Frontal cortex (tissue), 4 donors: ENCODE measurements at places on chromosomes 16 and 17.

- DNase-seq, result no peak
These were observed 20.8 kb upstream of the RNPS1 start for GRCh38 chr16:2288726-2289125.

GRCh38 chr17:14304773-14305517, 4.1 kb downstream of the HS3ST3B1 start:
- DNase-seq, result no peak

GRCh38 chr17:66474806-66475497, 172.5 kb downstream of the PRKCA start:
- DNase-seq, result no peak

- no peak for DNase-seq
These were observed 32.0 kb upstream of the PLLP start for GRCh38 chr16:57316390-57317017.

- no peak for DNase-seq
These were observed 724 bp downstream of the MVP start for GRCh38 chr16:29820730-29821642.

DNA sequence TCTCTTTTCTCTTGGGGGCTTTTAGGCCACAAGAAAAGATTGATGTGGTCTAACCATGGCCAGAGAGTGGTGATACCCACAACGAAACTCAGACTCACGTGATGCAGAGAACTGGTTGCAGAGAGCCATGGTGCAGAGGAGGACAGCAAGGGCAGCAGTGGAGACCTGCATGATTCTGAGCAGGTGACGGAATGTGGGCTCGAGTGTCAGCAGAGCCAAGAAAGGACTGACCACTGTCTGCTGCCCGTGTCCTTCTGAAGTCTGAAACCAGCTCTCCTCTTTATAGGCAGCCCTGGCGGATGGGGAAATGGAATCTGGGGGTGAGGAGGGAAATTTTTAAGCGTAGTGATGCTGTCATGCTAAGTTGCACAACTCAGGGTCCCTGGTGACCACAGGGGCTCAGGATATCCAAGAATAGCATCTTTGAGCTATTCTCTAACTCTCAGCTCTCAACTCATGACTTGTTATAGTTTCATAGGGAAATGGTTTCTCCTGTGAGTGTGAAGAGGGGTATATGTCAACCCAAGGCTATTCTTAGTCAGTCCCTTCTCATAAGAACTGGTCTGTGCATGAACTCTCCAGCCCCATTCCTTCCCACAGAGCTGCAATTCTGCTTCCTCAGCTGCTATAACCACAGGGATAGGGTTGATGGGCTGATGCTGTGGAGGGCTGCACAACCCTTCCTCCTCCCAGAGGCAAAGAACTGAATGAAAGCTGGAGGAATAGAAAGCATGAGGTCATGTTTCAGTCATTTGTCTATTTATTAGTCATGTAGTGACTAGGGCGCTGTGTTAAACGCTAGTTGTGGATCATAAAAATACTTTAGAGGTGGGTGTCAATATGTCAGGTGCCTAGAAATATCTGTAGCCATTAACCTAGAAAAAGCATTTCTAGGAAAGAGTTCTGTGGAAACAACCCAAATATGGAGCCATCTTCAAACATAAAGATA, at the start of gene CCL3:
Gene CCL3, minus strand, starts transcription at position 256 of the 949 bp plus-strand sequence. Its CDS starts 85 bp downstream, at position 171.
- no peak for DNase-seq

GRCh38 chr17:10622617-10623485, 34.3 kb downstream of the MYH3 start:
- no peak for DNase-seq

DNA sequence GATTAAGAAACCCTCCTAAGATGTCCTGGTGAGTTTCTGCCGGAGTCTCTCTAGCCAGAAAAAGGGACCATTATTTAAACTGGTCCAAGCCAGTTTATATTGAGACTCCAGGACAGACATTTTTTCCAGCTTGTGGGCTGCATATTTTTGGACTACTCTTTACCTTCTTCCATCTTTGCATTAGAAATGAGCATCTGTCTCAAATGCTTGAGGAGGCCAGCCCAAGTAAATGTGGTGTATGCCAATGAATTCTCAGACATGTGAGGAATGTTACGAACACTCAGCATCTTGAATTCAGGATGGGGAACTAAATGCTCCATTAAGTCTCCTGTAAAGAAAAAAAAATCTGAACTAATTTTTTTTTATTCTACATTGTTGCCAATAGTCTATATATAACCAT, 18.4 kb downstream of the TUBD1 start:
- no peak for DNase-seq

GRCh38 chr16:30470170-30470512, 2.4 kb upstream of the ITGAL start:
- DNase-seq, result no peak

DNA sequence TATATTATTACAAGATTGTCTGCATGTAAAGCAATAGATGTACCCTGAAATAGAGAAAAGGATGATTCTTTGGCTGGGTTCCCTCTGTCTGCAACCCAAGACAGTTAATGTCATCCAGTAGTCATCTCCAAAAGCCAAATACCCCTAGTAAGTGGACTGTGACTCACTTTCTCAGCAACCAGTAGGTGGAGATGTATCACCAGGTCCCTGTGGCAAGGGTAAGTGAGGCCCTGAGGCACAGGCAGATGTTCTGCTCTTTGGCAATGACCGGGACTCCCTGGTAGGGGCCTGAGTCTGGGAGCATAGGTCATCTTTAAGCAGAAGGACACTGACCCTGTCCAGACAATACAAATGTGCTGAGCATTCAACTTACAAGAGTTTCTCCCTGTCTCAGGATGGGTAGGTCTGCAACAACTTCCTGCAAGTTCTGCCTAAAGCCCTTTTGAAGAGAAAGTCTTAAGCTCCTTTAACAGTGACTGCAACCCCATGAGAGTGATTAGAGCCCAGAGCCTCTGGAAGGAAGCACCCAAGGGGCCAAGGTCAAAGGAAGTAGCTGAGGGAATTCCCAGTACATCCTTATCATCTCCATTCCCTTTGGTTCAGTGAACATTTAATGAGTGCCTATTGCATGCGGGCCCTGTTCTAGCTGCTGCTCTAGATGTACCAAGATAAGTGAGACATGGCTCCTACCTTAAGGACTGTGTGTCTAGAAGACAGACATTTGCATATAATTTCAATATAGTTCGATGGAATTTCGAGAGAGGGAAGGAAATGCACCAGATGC, 31.9 kb downstream of the PMP22 start:
- no peak for DNase-seq

GRCh38 chr16:2904100-2904921, 7.4 kb upstream of the FLYWCH1 start:
- DNase-seq, result peak; percentile 84

DNA sequence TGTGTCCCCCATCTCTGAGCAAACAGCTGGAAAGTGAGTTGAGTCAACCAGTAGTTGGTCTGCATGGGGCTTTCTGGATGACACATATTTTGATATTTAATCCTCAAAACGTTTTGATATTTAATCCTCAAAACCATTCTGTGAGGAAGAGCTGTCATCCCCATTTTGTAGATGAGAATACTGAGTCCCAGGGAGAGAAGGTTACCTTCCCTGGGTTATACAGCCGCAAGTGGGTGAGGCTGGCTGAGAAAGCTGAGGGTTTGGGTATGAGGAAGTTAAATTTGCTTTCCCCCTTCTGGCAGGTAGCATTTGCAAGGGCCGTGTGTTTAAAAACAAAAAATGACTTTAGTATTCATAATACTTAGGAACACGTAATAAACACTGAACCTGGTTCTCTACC, 447.2 kb downstream of the XYLT1 start:
- DNase-seq, result no peak

DNA sequence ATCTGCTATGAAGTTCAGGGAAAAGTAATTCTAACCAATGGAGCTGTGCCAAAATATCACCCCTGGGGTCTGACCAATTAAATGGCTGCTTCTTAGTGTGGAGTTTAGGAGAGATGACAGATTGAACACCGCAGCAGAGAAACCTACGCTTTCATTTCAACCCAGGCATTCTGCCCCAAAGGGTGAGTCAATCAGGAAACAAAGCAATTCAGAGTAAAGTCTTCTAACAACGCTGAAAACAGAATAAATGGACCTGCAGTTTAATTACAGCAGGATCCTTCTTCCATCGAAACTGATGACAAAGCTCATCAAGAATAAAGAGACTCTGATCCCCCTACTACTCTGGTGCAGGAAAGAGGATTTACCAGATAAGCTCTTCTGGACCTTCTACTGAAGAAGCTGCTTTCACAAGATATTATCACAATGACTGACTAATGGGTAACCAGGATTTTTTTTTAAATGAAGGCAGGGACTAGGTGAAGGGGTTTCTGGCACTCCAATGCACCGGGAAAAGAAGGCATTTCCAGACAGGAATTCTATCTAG, 16.7 kb downstream of the RFFL start:
- no peak for DNase-seq

DNA sequence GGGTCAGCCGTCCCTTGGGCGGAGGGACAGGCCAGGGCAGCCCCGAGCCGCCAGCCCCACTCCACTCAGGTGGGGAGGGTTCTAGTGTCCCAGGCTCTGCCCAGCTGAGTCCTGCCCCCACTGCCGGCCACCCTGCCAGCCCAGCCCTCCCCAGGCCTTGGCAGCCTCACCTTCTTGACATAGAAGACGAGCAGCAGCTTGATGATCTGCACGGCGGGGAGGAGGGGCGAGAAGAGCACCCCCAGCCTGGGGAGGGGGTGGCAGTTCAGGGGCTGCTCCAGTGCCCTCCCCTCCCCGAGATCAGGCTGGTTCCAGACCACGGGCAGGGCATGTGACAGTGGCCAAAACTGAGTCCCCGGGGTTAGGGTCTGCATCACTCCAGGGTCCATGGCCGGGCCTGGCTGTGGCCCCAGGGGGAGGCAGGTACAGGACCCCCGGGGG, 9.7 kb downstream of the TMC6 start:
- no peak for DNase-seq

DNA sequence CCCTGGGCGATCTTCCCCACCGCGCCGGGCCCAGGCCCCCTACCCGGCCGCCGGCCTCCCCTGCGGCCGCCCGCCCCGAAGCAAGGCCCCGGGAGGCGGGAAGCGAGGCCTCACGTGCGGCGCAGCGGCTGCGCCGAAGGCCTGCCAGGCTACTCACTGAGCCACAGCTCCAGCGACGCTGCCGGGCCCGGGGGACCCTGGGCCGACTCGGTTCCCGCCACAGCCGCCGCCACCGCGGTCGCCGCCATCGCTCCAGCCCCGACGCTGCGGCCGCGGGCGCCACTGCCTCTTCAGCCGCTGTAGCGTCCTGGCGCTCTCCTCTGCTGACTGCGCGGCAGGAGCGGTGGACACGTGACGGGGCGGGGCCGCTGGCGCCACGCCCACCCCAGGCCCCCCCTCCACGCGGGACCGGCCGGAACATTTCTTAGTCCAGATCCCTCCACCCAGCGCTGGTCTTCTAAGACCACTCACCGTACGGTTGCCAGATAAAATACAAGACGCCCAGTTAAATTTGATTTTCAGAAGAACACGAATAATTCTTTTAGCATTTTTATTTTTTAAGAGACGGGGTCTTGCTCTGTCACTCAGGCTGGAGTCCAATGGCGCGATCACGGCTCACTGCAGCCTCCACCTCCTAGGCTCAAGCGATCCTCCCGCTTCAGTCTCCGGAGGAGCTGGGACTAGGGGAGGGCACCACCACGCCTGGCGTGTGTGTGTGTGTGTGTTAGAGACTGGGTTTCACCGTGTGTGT, at the start of gene GGA2:
Gene GGA2, minus strand, starts transcription at position 331 of the 751 bp plus-strand sequence. Its CDS starts 83 bp downstream, at position 248.
- peak; percentile 90 for DNase-seq

- DNase-seq, result no peak
These were observed 2.8 kb downstream of the MYCBPAP start for GRCh38 chr17:50511058-50511457.

DNA sequence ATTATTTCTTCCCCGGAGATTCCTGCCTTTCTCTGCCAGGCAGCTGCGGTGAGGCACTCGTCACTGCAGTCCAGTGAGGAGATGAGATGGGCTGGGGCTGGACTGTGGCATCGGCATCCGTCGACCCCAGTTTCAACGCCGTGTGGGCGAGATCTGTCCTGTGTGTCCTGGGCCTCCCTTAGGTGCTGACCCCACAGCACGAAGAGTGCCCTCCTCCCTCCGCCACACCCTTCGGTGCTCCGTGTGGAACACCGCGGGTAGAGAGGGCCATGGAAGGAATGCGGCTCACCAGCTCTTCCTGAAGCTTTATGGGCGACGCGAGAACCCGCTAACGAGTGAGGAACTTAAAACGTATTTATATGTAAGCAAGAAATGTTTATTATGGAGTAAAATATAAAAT, 17.6 kb downstream of the ACSF3 start:
- DNase-seq, result no peak

DNA sequence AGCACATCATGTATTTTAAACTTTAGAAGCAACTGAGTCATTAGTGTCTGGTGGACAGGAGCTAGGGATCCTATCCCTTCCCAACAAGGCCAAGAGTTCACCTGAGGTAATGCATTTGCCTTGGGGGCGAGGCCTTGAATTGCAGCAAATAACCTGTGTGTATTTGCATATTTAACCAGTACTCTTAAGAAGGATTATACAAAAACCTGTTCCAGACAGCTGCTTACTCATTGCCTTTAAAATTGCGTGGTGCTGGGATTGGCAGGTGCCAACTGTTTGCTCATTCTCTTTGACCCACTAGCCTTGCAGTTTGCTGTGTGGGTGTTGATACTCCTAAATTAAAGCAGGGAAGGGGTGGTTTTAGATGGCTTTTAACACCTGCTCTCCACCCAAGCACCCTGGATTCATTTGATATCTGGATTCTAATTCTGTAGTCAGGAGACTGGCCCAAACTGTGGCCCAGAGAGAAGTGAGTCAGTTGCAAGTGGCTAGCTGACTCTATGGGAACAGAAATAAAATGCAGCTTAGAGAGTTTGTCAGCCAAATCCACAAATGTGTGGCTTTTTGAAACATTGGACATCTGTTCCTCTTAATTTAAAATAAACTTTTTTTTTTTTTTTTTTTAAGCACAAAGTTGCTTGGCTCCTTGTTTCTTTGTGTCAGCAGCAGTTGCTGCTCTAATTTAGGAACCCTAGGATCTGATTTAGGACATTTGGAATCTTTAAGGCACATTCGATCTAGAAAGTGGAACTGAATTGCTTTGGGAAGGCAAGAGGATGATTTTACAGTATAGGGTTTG, 46.9 kb downstream of the TUBD1 start:
- no peak for DNase-seq

DNA sequence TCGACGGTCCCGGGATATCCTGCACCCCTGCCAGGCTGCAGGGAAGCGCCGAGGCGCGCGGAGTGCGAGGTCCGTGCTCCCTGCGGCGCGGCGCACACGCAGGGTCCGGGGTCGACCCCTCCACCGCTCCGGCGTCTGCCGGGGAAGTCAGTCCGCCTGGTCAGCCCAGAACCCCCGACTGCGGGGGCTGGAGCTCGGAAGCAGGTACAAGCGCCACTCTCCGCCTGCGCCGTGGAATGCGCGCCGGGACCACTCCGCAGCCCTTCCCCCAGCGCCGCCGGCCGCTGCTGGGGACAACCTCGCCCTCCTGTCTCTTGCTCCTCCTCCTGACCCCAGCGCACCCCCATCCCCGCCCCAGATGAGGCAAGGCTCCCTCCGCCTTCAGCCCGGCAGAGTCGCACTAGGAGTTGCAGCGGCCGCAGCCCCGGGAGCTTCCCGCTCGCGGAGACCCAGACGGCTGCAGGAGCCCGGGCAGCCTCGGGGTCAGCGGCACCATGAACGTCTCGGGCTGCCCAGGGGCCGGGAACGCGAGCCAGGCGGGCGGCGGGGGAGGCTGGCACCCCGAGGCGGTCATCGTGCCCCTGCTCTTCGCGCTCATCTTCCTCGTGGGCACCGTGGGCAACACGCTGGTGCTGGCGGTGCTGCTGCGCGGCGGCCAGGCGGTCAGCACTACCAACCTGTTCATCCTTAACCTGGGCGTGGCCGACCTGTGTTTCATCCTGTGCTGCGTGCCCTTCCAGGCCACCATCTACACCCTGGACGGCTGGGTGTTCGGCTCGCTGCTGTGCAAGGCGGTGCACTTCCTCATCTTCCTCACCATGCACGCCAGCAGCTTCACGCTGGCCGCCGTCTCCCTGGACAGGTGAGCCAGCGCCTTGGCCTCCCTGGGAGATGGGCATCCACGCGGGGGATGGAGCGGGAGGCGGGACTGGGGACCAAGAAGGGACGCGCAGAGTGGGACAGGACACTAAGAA, at the start of gene GALR2:
Gene GALR2, plus strand, starts transcription at position 392 of the 974 bp plus-strand sequence. Its CDS starts 103 bp downstream, at position 495.
- DNase-seq, result no peak
